Fibroblast of the aortic adventitia (primary cell): ENCODE measurements at places on chromosomes 3 and 15. TPM values are rescaled to one million over a fixed set of nuclear protein-coding genes. Genes with fewer than 3 reads are reported as not detected.

Gene MORC1
- not detected in 2 replicates for total RNA-seq

Gene NMNAT3
- 1.5 and 1.8 TPM in 2 replicates for total RNA-seq

Gene BCL2A1
- total RNA-seq = 0.81 TPM in 1 of 2 replicates, not detected in the other

Gene ATP13A4
- total RNA-seq = 0.09 TPM in 1 of 2 replicates, not detected in the other

Gene CD200R1
- total RNA-seq = not detected in 2 replicates
